ENCODE measurements at places on chromosomes 2 and 18. TPM values are rescaled to one million over a fixed set of nuclear protein-coding genes. Genes with fewer than 3 reads are reported as not detected.

DNA sequence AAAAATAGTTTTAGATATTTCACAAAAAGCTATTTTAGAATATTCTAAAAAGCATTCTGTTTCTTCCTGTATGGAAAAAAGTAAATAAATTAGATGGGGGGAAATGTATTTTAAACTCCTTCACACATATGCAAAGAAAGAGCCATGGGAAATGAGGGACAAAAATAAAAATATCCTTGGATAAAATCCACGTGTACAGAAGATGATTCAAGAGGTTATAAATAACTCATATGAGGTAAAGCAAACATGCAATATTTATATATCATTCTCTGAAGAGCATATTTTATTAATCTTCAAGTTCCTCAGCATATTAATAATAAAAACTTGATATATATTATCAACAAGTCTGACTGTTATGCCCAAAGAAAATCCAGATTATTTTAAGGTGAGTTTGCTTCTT lies 8.8 kb upstream of the GFPT1 start:
- no peaks in the 10 kb centered on the region for H3K4me1 ChIP-seq
- H3K4me3 ChIP-seq, result no peak overlapping the region
- H3K36me3 ChIP-seq, result no peaks in the 10 kb centered on the region
- no peak for DNase-seq

- H3K4me3 ChIP-seq, result no peak overlapping the region
- H3K4me1 ChIP-seq, result peaks cover 5% of the 10 kb centered on the region
- no peaks in the 10 kb centered on the region for H3K27me3 ChIP-seq
Measured at GRCh38 chr2:229419158-229419557, 148.1 kb upstream of the PID1 start.

Gene ACSL3
- 377 TPM for total RNA-seq

DNA sequence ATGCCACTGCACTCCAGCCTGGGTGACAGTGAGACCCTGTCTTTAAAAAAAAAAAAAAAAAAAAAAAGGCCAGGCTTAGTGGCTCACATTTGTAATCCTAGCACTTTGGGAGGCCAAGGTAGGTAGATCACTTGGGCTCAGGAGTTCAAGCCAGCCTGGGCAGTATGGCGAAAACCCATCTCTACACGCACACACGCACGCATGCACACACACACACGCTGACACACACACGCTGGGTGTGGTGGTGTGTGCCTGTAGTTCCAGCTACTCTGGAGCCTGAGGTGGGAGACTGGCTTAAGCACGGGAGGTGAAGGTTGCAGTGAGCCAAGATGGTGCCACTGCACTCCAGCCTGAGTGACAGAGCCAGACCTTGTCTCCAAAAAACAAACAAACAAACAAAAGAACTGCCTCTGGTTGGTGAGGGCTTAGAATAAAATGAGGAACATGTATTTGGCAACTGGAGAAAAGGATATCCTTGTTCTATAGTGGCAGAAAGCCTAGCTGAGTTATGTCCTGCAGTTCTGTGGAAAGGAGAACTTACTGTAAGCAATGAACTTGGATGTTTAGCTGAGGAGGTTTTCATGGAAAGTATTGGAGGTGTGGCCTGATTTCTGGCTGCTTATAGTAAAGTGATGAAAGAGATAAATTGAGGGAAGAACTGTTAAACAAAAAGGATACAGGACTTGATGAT lies 34.0 kb downstream of the HAT1 start:
- H3K36me3 ChIP-seq, result no peaks in the 10 kb centered on the region
- H3K4me1 ChIP-seq, result peaks cover 20% of the 10 kb centered on the region
- no peak overlapping the region for H3K4me3 ChIP-seq
- no peak for DNase-seq
- no peak overlapping the region for H3K27ac ChIP-seq
- no peaks in the 10 kb centered on the region for H3K27me3 ChIP-seq

- no peaks in the 10 kb centered on the region for H3K27me3 ChIP-seq
- no peaks in the 10 kb centered on the region for H3K36me3 ChIP-seq
- H3K4me3 ChIP-seq, result no peak overlapping the region
- H3K27ac ChIP-seq, result no peak overlapping the region
Measured at GRCh38 chr2:158651358-158652057, 143.6 kb upstream of the DAPL1 start.

- peaks cover 6% of the 10 kb centered on the region for H3K4me1 ChIP-seq
- no peaks in the 10 kb centered on the region for H3K27me3 ChIP-seq
Measured at GRCh38 chr2:217803653-217803960, 199.2 kb downstream of the TNS1 start.

DNA sequence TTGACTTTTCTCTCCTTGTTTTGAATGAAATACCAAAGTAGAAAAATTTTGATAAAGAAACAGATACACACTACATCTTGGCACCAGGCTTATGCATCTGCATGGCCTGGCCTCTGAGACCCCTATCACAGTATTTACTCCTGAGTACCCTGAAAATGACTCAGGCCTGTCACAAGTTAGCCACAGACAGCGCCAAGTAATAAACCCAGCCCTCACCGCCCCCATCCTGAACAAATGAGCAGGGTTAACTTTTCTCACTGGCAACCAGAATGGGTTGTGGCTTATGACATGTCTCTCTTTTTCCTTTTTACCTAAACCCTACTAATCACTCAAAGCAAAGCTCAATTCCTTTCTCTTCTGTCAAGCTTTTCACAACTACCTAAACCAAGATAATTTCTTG lies 35.3 kb downstream of the SPRED2 start:
- H3K27ac ChIP-seq, result peak overlapping the region; percentile 30
- H3K27me3 ChIP-seq, result no peaks in the 10 kb centered on the region
- peak; percentile 71 for DNase-seq
- H3K36me3 ChIP-seq, result no peaks in the 10 kb centered on the region

GRCh38 chr18:77765468-77765867 lies 515.8 kb downstream of the GALR1 start:
- H3K4me1 ChIP-seq, result no peaks in the 10 kb centered on the region
- H3K27ac ChIP-seq, result no peak overlapping the region

DNA sequence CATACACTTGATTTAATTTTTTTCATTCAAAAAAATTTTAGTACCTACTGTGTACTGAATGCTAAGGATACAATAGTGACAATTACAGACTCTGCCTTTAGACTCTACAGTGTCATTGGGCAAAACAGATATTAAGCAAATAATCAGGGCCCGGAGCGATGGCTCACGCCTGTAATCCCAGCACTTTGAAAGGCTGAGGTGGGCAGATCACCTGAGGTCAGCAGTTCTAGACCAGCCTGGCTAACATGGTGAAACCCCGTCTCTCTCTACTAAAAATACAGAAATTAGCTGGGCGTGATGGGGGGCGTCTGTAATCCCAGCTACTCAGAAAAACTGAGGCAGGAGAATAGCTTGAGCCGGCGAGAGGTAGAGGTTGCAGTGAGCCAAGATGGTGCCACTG lies 1.4 kb downstream of the UBXN2A start:
- no peak for DNase-seq
- no peaks in the 10 kb centered on the region for H3K27me3 ChIP-seq
- H3K36me3 ChIP-seq, result no peaks in the 10 kb centered on the region
- peak overlapping the region; percentile 84 for H3K4me3 ChIP-seq
- H3K4me1 ChIP-seq, result peaks cover 4% of the 10 kb centered on the region

Gene CD207
- not detected for total RNA-seq

- no peak overlapping the region for H3K4me3 ChIP-seq
- no peaks in the 10 kb centered on the region for H3K27me3 ChIP-seq
- H3K27ac ChIP-seq, result no peak overlapping the region
- no peak for DNase-seq
- no peaks in the 10 kb centered on the region for H3K36me3 ChIP-seq
- H3K4me1 ChIP-seq, result peaks cover under 1% of the 10 kb centered on the region
Measured at GRCh38 chr2:11160731-11161455, 5.6 kb downstream of the SLC66A3 start.

- no peak overlapping the region for H3K27ac ChIP-seq
- no peak overlapping the region for H3K4me3 ChIP-seq
- no peaks in the 10 kb centered on the region for H3K36me3 ChIP-seq
- no peaks in the 10 kb centered on the region for H3K27me3 ChIP-seq
- H3K4me1 ChIP-seq, result no peaks in the 10 kb centered on the region
- no peak for DNase-seq
Measured at GRCh38 chr2:106983305-106983704, 97.3 kb upstream of the ST6GAL2 start.

DNA sequence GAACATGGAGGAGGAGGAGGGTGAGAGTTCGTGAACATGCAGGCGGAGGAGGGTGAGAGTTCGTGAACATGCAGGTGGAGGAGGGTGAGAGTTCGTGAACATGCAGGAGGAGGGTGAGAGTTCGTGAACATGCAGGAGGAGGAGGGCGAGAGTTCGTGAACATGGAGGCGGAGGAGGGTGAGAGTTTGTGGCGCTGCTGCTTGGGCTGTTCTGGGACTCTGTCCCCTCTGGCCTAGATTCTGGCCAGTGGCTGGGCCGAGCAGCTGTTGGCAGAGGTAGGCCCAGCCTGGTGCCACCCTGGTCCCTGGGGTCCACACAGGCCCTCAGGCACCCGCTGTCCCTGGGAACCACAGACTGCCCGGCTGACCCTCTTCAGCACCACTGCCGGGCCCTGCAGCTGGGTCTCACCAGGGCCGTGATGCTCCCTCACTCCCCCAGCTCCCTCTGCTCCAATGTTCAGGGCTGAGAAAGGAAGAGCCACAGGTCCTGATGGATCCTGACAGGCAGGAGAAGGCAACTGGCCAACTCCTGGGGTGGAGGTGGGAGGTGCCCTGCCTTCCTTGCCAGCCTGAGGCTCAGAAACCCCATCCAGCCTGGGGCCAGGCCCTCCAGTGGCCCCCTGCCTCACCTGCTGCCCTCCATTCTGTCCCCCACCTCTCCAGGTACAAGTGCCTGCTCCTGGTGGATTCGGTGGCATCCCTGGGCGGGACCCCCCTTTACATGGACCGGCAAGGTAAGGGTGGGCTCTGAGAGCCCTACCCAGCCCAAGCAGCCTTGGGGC lies 3.9 kb downstream of the AGXT start:
- H3K4me1 ChIP-seq, result no peaks in the 10 kb centered on the region
- H3K4me3 ChIP-seq, result no peak overlapping the region
- no peak overlapping the region for H3K27ac ChIP-seq

Gene POLR1B
- 13.4 TPM for total RNA-seq

- H3K27ac ChIP-seq, result no peak overlapping the region
- peaks cover 2% of the 10 kb centered on the region for H3K4me1 ChIP-seq
- no peak overlapping the region for H3K4me3 ChIP-seq
Measured at GRCh38 chr2:229582151-229582550, 132.2 kb downstream of the DNER start.

DNA sequence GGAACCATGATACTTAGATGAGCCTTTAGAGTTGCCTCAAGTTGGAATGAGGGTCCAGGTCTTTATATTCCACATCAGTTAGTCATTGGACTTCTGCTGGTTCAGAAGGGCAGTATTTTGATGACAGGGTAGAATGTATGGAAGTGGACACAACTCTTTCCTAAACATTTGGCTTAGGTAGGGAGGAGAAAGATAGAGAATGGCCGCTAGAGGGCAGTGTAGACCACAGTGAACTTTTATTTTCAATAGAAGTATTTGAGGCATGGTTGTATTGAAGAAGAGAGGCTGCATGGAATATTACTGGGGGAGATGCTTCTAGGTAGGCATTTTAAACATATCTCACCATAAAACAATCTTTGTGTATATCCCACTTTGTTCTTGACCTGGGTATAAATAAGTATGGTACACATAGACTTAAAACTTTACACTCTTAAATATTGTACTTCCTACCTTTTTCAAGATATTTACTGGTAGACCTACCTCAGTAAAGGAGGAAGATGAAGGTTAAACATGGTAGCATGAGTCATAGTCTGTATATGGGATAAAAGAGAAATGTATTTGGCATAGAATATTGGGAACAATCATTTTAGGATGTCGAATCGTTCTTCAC lies 497.6 kb upstream of the FAM98A start:
- no peak overlapping the region for H3K4me3 ChIP-seq
- H3K27me3 ChIP-seq, result no peaks in the 10 kb centered on the region
- H3K27ac ChIP-seq, result no peak overlapping the region
- peak; percentile 51 for DNase-seq
- H3K4me1 ChIP-seq, result no peaks in the 10 kb centered on the region

- peak; percentile 39 for DNase-seq
- no peak overlapping the region for H3K4me3 ChIP-seq
- H3K27ac ChIP-seq, result no peak overlapping the region
Measured at GRCh38 chr2:163407296-163407695, 328.5 kb downstream of the FIGN start.

DNA sequence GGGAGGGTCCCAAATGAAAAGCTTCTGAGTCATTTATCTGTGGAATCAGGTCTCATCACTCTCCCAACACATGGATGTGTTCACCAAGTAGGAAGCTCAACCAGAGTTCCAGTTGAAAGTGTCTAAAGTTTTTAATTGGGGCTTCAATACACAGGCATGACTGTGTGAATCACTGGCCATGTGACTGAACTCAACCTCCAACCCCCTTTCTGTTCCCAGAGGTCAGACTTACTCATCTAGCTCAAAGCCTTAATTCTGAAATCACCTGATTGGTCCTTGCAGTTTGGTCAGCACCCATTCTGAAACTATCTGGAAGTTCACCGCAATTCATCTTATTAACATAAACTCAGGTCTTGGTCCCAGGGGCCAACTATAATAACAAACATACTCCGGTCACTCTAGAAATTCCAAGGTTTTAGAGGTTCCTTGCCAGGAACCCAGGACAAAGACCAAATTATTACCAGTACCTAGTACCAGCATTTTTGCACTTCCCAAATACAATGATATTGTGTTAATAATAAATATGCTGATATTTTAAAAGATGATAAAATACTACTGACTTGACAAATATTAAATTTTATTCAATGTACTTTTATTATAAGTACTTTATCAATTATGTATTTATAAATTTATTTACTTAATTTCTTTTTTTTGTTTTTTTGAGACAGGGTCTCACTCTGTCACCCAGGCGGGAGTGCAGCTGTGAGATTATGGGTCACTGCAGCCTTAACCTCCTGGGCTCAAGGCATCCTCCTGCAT lies 10.7 kb upstream of the RBM45 start:
- no peaks in the 10 kb centered on the region for H3K27me3 ChIP-seq
- DNase-seq, result peak; percentile 3
- no peak overlapping the region for H3K27ac ChIP-seq
- no peaks in the 10 kb centered on the region for H3K36me3 ChIP-seq

Gene ADD2
- total RNA-seq, result 2.5 TPM

DNA sequence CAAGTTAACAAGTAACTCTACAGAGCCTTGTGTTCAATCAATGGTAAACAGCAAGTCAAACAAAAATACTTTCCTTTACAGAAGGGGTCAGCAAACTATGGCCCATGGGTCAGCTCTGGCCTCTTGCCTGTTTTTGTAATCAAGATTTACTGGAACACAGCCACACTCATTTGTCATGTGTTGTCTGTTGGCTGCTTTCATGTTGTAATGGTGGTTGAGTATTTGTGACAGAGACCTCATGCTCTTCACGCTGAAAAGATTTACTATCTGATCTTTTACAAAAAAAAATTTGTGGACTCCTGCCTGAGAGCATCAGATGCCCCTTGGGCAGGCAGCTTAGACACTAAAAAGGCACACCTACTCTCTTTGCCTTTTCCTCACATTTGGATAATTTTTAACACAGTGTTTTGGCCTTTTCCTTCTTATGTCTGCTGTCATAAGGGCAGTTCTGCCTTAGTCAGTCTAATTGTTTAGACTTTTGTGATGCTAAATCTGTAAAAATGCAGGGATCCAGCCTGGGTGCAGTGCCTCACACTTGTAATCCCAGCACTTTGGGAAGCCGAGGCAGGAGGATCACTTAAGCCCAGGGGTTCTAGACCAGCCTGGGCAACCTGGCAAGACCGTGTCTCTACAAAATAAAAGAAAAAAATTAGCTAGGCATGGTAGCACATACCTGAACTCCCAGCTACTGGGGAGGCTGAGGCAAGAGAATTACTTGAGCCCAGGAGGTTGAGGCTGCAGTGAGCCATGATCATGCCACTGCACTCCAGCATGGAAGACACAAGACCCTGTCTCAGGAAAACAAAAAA lies 18.3 kb downstream of the IL1B start:
- no peaks in the 10 kb centered on the region for H3K27me3 ChIP-seq
- DNase-seq, result peak; percentile 36
- H3K4me1 ChIP-seq, result no peaks in the 10 kb centered on the region
- no peak overlapping the region for H3K27ac ChIP-seq
- no peaks in the 10 kb centered on the region for H3K36me3 ChIP-seq
